Trophoblast cell (in vitro differentiated cells and primary cell): ENCODE measurements at places on chromosomes 1 and 21.

- H3K27ac ChIP-seq, result no peak overlapping the region
- H3K4me3 ChIP-seq, result no peak overlapping the region
- H3K4me1 ChIP-seq, result no peaks in the 10 kb centered on the region
- peak; percentile 41 for DNase-seq
- no peaks in the 10 kb centered on the region for H3K27me3 ChIP-seq
These were observed 359.0 kb downstream of the ST6GALNAC3 start for GRCh38 chr1:76433526-76433925.

DNA sequence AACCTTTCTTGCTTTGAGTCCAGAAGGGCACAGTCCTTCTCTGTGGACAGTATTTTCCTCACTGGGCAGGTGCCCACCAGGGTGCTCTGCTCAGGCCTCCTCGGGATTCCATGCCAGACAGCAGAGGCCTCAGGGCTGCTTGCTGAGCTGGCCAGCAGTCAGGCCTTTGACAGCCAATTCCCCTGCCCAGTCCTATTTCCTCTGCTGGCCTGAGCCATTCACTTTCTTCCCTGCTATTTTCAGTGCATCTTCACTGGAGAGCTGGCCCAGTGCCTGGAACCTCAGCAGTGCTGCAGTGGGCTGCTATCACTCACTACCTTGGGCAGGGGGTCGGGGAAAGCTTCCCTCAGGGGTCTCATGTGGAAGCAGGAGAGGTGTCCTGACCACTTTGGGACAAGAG lies 33.2 kb downstream of the KCNA10 start:
- no peaks in the 10 kb centered on the region for H3K4me1 ChIP-seq
- H3K27me3 ChIP-seq, result no peaks in the 10 kb centered on the region
- no peaks in the 10 kb centered on the region for H3K36me3 ChIP-seq
- no peak for DNase-seq
- no peak overlapping the region for H3K27ac ChIP-seq

- H3K4me3 ChIP-seq, result no peak overlapping the region
- no peak for DNase-seq
- no peaks in the 10 kb centered on the region for H3K27me3 ChIP-seq
- peaks cover 5% of the 10 kb centered on the region for H3K4me1 ChIP-seq
These were observed 57.8 kb upstream of the PGD start for GRCh38 chr1:10340930-10341590.

GRCh38 chr1:1093610-1093943 lies 19.5 kb upstream of the RNF223 start:
- DNase-seq, result no peak
- no peaks in the 10 kb centered on the region for H3K27me3 ChIP-seq
- H3K4me3 ChIP-seq, result no peak overlapping the region
- H3K4me1 ChIP-seq, result no peaks in the 10 kb centered on the region
- no peak overlapping the region for H3K27ac ChIP-seq
